Heart right ventricle (tissue), 16 donors: ENCODE measurements at places on chromosomes 4 and X. TPM values are rescaled to one million over a fixed set of nuclear protein-coding genes. Genes with fewer than 3 reads are reported as not detected.

SMARCA1 gene
- 33.9 TPM for total RNA-seq

GCNA gene
- 1.4 TPM for total RNA-seq

CPZ gene
- total RNA-seq = 0.12 TPM

CTPS2 gene
- total RNA-seq = 5.3 TPM

TRPC3 gene
- total RNA-seq = 0.28 TPM

TSPAN7 gene
- 17.4 TPM for total RNA-seq

TMEM144 gene
- total RNA-seq = 16.3 TPM

ANXA3 gene
- total RNA-seq = 35.3 TPM

ARL9 gene
- total RNA-seq = not detected

SSX1 gene
- not detected for total RNA-seq

MAGED1 gene
- total RNA-seq = 64.4 TPM

- DNase-seq = no peak
Observed at GRCh38 chrX:76109654-76110053, 63.2 kb upstream of the PBDC1 start.

DNA sequence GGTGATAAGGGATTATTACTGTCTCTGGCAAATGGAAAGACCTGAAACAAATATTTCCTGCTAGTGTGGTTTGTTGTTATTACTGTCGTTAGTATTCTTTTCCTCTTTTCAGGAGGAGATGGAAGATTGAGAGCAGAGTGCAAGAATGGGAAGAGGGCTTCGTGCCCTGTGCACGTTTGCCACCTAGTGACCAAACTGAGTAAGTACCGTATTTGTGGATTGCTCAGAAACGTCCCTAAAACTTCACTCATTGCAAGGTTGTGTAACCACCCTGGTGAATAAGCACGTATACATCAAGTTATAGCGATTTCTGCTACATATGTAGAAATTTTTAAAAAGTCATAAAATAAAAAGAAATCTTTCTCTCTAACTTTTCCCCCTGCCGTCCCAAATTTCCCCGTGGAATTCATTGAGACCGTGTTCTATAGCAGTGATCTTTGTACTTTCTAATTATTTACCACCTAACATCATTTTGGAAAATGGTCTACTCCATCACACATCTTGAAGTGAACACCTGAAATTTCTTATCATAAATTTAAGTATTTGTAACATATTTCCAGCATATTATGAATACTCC lies 24.3 kb downstream of the LINC00632 start:
- DNase-seq = no peak

GRCh38 chrX:150155436-150156035 lies 207.6 kb upstream of the MAMLD1 start:
- peak; percentile 24 for DNase-seq

- DNase-seq = no peak
Observed at GRCh38 chr4:52982946-52983340, 120.8 kb downstream of the RASL11B start.

- DNase-seq = no peak
Observed at GRCh38 chr4:75142850-75143249, 209.9 kb downstream of the PARM1 start.

DNA sequence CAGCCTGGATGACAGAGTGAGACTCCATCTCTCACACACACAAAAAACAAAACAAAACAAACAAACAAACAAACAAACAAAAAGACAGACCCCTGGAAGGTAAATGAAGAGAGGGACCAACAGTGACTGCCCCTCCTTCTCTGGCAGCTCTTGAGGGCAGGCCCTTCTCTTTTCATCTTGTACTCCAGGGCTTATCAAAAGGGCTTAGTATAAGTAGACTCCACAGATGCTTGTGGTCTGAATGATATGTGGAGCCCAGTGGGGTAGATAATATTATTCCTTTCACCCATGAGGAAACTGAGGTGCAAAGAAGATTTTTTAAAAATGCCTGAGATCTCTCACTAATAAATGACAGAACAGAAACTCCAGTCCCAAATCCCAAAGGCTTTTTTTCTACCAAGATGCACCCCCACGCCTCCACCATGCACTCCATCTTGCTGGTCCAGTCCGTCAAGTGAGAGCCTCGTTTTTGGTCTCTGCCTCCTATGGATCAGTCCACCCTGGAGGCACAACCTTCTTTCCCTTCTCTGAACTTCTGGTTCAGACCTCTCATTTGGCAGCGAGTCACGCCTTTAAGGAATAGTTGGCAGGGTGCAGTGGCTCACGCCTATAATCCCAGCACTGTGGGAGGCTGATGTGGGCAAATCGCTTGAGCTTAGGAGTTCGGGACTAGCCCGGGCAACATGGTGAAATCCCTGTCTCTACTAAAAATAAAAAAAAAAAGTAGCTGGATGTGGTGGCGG lies 17.0 kb upstream of the CHRNA9 start:
- no peak for DNase-seq

DNA sequence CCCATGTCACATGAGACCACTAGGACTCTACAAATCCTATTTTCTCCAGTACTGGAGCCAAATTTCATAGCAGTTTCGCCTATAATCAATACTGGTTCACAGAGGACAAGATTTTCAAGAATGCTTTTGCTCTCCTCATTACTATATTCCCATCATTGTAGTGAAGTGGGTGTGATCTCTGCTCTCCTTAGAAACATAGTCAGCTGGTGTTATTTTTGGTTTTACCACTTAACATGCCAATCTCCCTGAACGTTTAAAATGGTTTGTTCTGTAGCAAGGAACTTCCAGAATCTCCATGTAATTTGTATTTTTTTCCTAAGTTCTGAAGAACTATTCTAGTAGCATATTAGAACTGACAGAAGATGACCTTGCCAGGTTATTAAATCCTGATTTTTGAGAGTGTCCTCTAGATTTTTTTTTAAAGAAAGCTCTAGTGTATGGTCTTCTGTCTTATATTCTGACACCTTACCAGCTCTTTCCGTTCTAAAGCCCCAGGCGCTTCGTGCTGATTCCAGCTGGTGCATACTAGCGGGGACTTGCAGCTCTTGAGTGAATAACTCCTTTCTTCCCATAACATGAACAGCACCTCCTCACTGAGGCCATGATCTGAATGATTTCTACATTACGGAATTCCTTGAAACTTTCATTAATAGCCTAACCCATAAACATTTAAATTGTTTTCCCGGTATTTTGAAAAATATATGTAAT lies 1372.9 kb downstream of the TECRL start:
- no peak for DNase-seq

- DNase-seq = no peak
Observed at GRCh38 chr4:55122235-55122634, 3.2 kb downstream of the KDR start.

DNA sequence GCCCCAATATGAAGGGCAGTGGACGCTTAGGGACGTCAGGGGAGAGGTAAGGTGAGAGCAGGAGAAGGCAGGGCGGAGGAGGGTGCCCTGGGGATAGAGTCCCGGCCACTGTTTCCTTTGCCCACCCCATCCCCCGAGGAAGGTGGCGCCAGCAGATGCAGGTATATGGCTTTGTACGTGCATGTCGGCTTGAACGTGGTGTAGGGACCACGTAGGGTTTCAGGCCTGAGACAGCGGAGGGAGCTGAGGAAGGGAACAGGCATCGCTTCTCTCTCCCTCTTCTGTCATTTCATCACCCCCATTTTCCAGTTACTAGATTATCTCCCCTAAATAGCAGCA lies 97.9 kb downstream of the PHKA2 start:
- DNase-seq = no peak

- no peak for DNase-seq
Observed at GRCh38 chr4:74391890-74392475, 27.0 kb downstream of the EREG start.

- DNase-seq = no peak
Observed at GRCh38 chr4:139643042-139643895, 22.4 kb upstream of the MGST2 start.

GRCh38 chrX:1528186-1528883 lies 8.7 kb downstream of the P2RY8 start:
- DNase-seq = no peak

- no peak for DNase-seq
Observed at GRCh38 chr4:156388826-156389225, 435.2 kb upstream of the CTSO start.

GRCh38 chrX:71637848-71638247 lies 19.5 kb upstream of the CXCR3 start:
- DNase-seq = no peak

GRCh38 chrX:150872773-150873336 lies 25.6 kb downstream of the CD99L2 start:
- DNase-seq = no peak

DNA sequence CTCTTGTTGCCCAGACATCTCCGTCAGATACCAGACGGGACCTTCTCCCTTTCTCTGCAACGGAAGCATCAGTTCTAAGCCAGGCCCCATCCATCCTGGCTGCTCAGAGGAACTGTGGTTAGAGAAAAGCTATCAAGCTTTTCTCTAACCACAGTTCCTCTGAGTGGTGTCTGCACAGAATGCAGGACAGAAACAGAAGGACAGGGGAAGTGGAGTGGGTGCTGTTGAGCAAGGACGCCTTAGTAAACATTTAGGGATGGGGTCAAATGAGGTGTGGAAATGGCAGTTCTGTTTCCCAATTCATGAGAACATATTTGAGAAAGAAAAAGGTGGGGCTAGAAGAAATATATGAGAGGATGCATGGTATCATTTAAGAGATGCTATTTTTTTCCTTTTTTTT lies 283.8 kb downstream of the CRLF2 start:
- DNase-seq = no peak

GRCh38 chr4:152468408-152468807 lies 67.5 kb downstream of the FBXW7 start:
- DNase-seq = no peak

DNA sequence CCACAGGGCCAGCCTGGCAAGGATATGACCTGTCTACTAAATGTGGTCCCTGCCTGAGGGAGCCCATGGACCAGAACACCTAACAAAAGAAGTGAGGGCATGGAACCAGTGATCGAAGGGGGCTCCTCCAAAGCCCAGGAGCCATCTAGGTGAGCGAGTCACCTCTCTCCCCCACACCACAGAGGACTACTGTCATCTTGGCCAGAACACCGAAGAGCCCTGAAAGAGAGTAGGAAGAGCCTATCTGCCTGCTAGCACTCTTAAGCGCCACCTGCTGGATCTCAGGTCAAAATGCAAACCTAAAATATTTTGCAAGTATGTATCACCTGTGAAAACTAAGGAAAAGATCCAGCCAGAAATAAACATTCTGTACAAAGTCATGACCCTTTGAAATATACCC lies 137.9 kb upstream of the ZXDB start:
- DNase-seq = no peak

DNA sequence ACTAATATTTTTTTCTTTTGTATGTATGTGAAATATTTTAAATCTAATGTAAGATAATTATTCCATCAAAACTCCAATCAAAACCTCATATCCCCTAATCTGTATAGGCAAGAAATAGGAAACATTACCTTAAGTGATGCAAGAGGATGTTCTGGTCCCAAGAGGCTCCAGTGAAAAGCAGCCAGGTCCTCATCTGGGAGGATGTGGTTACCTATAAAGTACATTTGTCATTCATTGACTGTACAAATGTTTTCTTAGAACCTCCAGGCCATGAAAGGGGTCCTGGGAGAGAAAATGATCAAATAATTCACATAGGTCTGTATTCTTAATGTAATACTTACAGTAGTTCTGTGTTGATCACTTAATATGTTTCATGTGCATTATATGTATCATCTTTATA lies 25.5 kb downstream of the FAM120C start:
- no peak for DNase-seq

GRCh38 chr4:115609631-115610030 lies 496.2 kb upstream of the NDST4 start:
- no peak for DNase-seq

GRCh38 chrX:55758033-55758432 lies 40.5 kb downstream of the RRAGB start:
- DNase-seq = no peak

GRCh38 chrX:65688403-65688871 lies 21.0 kb downstream of the MSN start:
- no peak for DNase-seq

- no peak for DNase-seq
Observed at GRCh38 chr4:21592970-21593670, 355.5 kb downstream of the KCNIP4 start.

DNA sequence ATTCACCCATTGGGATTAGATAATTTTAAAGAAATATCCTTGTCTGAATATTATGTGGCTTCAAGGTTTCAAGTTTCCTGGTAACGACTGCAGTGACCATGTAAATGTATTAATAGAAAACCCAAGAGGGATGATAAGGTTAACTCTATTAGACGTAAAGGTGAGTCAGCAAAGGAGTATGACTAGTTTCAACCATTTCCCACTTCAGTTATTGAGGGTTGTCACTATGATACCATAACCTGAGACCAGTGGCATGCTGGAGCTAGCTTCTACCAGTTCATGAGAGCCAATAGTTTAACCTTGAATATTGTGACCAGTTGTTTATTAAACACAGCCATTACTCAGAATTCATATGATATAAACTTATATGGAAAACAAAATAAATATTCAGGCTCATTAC lies 270.1 kb downstream of the TMA16 start:
- no peak for DNase-seq

- DNase-seq = no peak
Observed at GRCh38 chr4:103493450-103494159, 226.2 kb downstream of the TACR3 start.

- DNase-seq = no peak
Observed at GRCh38 chr4:2754848-2755819, 1.0 kb downstream of the TNIP2 start.

GRCh38 chr4:155846929-155847328 lies 19.1 kb downstream of the ASIC5 start:
- DNase-seq = no peak

DNA sequence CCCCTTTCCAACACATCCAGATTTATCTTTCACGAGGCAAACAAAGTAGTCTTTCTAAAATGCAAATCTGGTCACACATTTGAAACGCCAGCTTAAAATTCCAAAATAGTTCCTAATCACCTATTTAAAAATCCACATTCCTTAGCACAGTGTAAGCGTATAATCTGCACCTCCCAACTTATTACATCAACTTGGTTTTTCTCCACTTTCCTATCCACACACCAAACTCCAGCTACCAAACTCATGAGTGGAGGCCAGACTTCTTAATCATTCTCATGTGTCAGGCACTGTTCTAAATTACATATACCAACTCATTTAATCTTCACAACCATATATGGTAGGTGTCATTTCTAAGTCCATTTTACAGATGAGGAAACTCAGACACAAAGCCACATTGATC lies 33.8 kb downstream of the ENOX2 start:
- no peak for DNase-seq

GRCh38 chr4:8070736-8071718 lies 87.6 kb downstream of the ABLIM2 start:
- DNase-seq = peak; percentile 3

GRCh38 chrX:124736553-124737270 lies 390.3 kb downstream of the SH2D1A start:
- DNase-seq = no peak

- DNase-seq = no peak
Observed at GRCh38 chr4:77742054-77742453, 77.1 kb downstream of the CNOT6L start.

- no peak for DNase-seq
Observed at GRCh38 chr4:52799813-52800212, 48.6 kb upstream of the ERVMER34-1 start.

DNA sequence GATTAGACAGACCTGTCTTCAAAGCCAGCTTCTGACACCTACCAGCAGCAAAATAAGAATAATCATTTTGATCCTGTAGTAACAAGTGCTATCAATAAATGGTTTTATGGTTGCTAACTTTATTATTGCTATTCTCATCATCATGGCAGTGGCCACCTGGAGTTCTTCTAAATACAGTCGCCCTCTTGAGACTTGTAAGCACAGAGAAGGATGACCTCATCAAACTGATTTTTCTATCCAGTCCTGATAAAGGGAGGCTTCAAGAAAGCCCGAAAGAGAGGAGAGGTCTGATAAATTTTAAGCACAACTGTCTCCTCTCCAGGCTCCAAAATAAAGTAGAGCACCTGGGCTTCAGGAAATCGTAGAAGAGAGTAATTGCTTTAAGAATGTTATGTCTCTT lies 286.4 kb downstream of the USP46 start:
- DNase-seq = no peak
